ENCODE measurements at places on chromosomes 16 and 17. TPM values are rescaled to one million over a fixed set of nuclear protein-coding genes. Genes with fewer than 3 reads are reported as not detected.

CA4 gene
- not detected for total RNA-seq

GAS2L2 gene
- not detected for total RNA-seq

SLC2A4 gene
- total RNA-seq, result under 0.01 TPM

SLFN13 gene
- total RNA-seq, result 4.8 TPM

ESRP2 gene
- 0.28 TPM for total RNA-seq

WNT9B gene
- not detected for total RNA-seq

TPSD1 gene
- not detected for total RNA-seq

CFAP119 gene
- 2.7 TPM for total RNA-seq

ZNF624 gene
- total RNA-seq, result 5.1 TPM

TGFB1I1 gene
- 21.4 TPM for total RNA-seq

ABCA6 gene
- total RNA-seq, result 17.1 TPM
